ENCODE measurements at places on chromosomes 5 and 9. TPM values are rescaled to one million over a fixed set of nuclear protein-coding genes. Genes with fewer than 3 reads are reported as not detected.
A peak's percentile ranks its signal among the peaks of the same experiment; 100 is the strongest.

The PRSS3 gene
- 0.75 TPM for polyA plus RNA-seq

The GZMA gene
- polyA plus RNA-seq = not detected

DNA sequence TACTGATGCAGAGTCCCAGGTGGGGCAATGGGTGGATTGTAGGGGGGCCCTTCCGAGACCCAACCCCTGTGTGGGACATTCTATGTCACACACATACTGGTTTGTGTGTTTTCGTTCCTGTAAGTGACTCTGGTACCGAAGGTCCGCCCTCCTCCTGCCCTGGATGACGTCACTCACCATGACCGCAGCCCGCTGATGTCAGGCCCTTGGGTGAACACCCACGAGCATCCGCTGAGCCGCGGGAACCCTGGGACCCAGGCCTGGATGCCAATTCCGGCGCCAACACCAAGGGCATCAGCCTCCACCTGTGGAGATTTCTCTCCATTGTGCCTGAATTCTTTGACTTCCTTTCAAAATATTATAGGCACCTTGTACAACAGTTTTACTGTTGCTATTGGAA is 184.3 kb downstream of the MTRR start:
- DNase-seq = no peak

- DNase-seq = peak; percentile 82
Measured at GRCh38 chr5:67301285-67301903, 104.8 kb upstream of the CD180 start.

DNA sequence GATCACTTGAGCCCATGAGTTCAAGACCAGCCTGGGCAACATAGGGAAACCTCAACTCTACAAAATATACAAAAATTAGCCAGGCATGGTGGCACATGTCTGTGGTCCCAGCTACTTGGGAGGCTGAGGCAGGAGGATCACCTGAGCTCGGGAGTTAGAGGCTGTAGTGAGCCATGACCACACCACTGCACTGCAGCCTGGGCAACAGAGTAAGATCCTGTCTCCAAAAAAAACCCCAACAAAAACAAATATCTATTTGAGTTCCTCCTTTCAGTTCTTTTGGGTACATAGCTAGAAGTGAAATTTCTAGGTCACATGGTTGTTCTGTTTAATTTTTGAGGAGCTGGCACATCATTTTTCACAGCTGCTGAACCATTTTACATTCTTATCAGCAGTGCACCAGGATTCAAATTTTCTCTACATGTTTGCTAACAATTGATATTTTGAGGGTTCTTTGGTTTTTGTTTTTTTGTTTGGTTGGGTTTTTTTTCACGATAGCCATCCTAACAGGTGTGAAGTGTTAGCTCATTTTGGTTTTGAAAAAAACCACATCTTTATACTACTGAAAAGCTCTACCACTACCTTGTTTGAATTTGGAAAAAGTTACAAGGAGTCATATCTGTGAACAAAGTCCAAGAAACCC is 176.9 kb upstream of the SLC12A2 start:
- DNase-seq = no peak
